GM12878 (cell line): ENCODE measurements at places on chromosomes 5 and 9.

DNA sequence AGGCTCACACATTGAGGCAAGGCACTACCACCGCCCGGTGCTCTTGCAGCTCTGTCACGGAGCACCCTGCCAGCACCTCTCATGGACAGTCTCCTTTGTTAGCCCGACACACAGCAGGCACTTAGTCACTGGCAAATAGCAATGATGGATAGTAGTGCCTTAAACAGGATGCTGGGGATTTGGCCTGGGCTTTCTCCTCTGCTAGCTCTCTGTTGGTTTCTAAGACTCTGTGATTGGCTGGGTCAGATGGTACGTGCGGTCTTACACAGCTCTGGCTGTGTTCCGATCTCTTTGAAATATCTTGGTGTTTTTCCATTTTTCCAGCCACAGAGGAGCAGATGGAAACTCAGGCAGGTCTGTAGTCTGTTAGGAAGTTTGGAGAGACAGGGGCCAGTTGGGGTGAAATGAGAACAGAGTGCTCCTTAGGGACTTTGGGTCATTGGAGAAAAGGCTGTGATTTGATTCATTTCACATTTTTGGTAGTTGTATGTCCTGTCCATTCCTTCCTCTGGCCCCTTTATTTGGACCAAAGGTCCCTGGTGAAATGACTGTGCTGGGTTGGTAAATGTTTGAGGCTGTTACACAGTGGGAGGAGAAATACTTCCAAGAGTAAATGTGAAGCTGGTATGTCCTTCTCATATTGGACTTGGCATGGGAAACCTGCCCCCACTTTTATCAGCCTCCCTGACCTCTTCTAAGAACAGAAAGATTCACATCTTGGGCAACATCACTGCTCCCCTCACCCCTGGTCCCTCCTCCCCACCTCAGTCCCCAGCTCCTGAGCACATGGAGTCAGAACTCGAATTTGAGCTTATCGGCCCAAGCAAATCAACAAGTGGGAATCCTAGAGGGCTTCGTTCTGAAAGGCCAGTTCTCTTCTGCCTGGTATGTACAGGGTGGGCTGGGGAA lies 3.4 kb downstream of the SMIM3 start:
- no peak for DNase-seq

GRCh38 chr9:119533504-119533903 lies 164.3 kb upstream of the BRINP1 start:
- DNase-seq = no peak

- DNase-seq = no peak
Observed at GRCh38 chr5:107913494-107913893, 242.8 kb upstream of the EFNA5 start.

- DNase-seq = no peak
Observed at GRCh38 chr5:31863991-31864411, 225.1 kb downstream of the PDZD2 start.

DNA sequence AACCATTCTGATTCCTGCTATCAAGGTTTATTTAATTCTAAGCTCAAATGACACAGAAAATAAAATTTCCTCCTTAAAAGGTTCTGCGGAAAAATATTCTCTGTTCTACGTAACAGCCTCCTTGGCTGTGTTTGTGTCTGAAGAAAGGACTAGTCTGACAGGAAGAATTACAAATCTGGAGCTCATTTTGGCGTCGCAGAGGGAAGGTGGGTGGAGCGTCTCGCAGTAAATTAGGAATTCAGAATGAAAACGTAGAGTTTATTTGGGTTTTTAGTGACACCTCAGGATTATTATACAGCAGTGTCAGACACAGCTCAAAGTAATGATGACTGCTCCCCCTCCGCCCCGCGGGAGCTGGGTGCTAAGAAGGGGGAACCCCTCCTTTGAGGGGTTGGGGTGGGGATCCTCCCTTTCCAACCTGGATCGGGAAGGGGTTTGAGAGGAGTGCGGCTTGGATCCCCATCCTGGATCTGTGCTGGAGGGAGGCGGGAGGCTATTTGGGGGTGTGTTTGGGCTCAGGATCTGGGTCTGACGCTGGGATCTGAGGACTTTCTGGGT lies 933 bp upstream of the TGFBR1 start:
- no peak for DNase-seq

DNA sequence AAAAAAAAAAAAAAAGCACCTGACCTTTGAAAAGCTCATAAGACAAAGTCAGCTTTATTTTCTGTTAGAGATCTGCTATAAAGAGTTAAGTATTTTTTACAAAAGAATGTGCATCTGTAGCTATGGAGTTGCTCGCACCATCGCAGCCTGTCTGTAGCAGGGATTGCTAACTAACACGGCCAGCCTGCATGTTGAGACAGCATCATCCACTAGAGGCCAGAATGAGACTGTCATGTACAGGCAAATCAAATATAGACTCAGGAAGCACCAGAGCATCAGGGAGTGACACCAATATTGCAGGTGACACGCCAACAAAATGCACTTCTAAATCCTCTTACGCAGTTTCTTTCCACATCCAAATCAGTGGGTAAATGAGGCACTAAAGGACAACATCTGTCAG lies 136.3 kb upstream of the RASEF start:
- no peak for DNase-seq

GRCh38 chr9:126663661-126664072 lies 49.9 kb downstream of the LMX1B start:
- no peak for DNase-seq

DNA sequence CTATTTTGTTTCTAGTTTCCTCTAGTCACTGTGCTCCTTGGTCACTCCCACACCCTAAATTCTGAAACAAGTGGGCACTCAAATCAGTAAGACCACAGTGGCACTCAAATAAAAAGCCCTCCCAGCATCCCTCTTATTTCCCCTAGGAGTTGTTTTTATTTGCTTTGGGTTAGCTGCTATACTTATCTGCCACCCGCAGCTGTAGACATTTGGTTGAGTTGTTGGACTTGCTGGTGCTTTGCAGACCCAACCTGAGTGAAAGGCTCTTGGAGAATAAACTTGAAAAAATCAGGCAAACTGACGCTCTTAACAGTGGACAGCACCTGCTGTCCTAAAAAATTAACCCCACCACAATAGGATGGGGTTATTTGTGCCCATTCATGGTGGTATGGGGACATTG lies 203.0 kb downstream of the SPATA31A6 start:
- no peak for DNase-seq
